ENCODE measurements at places on chromosomes 4 and X.

DNA sequence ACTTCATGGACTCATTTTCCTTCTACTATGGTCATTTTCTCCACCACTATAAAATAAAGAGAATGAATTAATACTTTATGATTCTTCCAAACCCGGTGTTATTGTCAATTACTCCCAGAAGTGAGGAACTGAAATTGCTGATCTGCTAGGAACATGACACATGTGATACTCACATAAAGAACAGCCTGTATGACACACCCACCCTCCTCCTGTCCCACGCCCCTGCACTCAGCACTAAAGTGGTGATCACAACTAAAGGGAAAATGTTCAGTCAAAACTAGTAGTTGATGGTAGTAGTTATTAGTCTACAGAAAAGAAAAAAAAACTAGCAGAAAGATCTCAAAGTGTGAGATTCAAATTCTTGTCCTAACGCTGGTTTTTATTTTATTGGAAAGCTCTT, 1508.3 kb downstream of the RAPGEF2 start:
- no peak for ATAC-seq

GRCh38 chr4:73599182-73599581, 21.1 kb downstream of the RASSF6 start:
- ATAC-seq, result no peak

DNA sequence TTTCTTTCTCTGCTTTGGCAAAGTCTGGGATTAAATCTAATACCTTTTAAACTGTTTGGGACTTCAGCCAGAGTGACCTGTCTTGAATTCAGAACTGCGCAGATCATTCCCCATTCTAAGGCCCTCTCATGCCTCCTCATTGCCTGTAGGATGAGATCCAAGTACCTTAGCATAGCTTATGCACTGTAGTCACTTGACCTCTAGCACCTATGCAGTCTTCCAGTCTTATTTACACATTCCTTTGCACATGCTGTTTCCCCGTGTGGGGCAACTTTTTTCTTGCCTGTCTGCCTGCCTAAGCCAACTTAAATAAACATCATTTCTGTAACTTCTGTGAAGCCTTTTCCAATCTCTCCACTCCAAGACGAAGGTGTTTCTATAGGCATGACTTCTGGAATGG, 68.4 kb downstream of the AR start:
- ATAC-seq, result no peak

DNA sequence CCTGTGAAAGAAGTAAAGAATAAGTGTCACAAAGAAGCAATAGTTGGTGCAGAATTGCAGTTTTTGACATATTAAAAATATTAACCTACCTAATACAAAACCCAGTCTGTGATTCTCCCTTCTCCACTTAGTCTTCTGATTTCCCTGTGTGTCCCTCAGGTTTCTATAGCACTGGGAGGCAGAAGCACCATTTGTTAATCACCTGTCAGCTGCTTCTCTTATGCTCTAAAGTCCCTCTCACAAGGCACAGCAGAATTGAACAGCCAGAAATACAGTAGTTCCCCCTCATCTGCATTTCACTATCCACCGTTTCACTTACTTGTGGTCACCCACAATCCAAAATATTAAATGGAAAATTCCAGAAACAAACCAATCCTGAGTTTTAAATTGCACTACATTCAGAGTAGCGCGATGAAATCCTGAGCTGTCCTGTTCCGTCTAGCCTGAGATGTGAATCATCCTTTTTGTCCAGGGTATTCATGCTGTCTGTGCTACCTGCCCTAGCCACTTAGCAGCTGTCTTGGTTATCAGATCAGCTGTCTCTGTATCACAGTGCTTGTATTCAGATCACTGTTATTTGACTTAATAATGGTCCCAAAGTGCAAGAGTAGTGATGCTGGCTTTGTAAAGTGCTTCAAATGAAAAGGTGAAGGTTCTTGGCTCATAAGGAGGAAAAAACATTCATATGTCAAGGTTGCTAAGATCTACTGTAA, 984.1 kb upstream of the GRID2 start:
- ATAC-seq, result no peak

DNA sequence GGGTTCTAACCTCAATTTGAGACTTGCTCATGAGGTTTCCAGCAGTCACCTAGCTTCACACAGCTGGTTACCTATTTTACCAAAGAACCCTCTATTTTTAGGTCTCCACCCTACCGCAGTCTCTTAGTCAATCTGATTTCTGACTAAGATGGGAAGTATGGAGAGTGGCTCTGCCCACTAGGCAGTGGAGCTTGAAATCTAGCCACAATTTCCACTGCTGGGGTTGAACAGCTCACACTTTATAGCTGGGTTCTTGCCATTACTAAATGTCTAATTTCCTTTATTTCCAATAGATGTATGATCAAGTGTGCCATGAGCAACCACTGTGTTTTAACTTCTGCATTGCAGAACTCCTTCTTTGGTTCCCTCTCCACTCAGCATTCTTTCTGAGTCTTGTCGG, 43.1 kb downstream of the GASK1B start:
- no peak for ATAC-seq
